ENCODE measurements at places on chromosomes 12 and 14.

DNA sequence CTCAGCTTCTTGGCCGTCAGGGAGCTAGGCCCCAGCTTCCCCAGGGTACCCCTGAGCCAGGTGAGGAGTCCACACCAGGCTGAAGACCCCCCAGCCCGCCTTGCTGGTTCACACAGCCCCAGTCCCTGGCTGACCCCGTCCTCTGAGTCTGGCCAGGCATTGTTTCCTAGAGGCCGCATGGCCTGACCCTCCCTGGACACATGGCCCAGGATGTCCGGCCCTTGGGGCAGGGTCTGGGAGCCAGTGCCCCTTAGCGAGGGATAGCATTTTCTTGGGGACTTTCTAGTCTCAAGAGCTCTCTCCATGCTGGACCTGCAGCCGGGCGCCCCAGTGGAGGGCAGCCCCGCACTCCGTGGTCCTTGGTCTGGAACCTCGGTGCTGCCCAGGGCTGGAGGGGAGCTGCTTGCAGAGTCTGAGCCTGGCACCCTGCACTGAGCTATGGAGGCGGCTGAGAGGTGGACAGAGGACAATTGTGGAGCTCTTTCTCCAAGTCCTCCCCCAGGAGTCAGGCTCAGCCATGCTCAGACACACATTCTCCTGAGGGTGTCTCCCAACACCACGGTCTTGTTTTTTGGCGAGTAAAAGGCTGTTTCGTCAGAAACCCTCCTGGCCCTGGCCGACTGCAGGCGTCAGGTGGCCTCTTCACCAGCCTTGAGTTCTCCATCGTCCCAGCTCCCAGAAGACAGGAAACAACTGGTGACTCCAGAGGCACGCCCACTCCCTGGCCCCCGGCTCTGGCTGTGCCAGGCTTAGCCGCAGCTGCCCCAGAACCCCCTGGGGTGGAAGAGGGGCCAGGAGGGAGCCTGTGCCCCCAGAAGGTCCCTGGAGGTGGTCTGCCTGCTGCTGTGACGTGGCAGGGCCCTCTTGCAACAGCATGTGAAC lies 17.6 kb upstream of the CRIP2 start:
- no peak overlapping the region for H3K27ac ChIP-seq
- H3K4me1 ChIP-seq: no peaks in the 10 kb centered on the region
- peaks cover 10% of the 10 kb centered on the region for H3K36me3 ChIP-seq
- H3K4me3 ChIP-seq: no peak overlapping the region

- peaks cover 2% of the 10 kb centered on the region for H3K27me3 ChIP-seq
- DNase-seq: no peak
- H3K4me1 ChIP-seq: no peaks in the 10 kb centered on the region
- peaks cover 2% of the 10 kb centered on the region for H3K36me3 ChIP-seq
- H3K27ac ChIP-seq: no peak overlapping the region
- H3K4me3 ChIP-seq: no peak overlapping the region
Measured at GRCh38 chr12:28180786-28181185, 9.5 kb upstream of the CCDC91 start.

DNA sequence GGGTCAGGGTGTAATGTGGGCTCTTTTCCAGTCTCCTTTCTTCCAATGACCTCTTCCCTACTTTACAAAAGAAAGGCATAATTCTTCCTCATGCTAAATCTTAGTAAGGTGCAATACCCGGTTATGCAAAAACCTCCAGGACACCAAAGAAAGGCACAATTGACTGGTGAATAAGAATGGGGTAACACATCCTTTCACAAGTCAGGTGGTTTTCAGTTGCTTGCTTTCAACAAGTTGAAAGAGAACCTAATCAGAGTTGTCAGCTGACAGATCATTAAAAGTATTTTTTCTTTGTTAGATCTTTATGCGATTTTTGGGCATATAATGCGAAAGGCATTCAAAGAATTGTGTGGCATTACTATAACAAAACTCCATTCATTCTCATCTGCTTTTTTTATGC lies 1.3 kb upstream of the AEBP2 start:
- H3K27ac ChIP-seq: no peak overlapping the region
- H3K27me3 ChIP-seq: no peaks in the 10 kb centered on the region
- H3K4me1 ChIP-seq: peaks cover 48% of the 10 kb centered on the region

GRCh38 chr14:77375973-77376770 lies 722 bp downstream of the TMED8 start:
- peak overlapping the region; percentile 89 for H3K4me3 ChIP-seq
- peak; percentile 51 for DNase-seq
- H3K27me3 ChIP-seq: peaks cover 5% of the 10 kb centered on the region

GRCh38 chr14:52902971-52903619 lies 47.8 kb downstream of the FERMT2 start:
- no peaks in the 10 kb centered on the region for H3K4me1 ChIP-seq
- H3K27ac ChIP-seq: no peak overlapping the region
- DNase-seq: no peak
- no peak overlapping the region for H3K4me3 ChIP-seq
- peaks cover 3% of the 10 kb centered on the region for H3K27me3 ChIP-seq

- no peak overlapping the region for H3K27ac ChIP-seq
- H3K36me3 ChIP-seq: peaks cover 15% of the 10 kb centered on the region
- H3K4me1 ChIP-seq: peaks cover 23% of the 10 kb centered on the region
- DNase-seq: peak; percentile 67
- no peak overlapping the region for H3K4me3 ChIP-seq
Measured at GRCh38 chr12:57759360-57759980, 4.6 kb downstream of the MARCHF9 start.

DNA sequence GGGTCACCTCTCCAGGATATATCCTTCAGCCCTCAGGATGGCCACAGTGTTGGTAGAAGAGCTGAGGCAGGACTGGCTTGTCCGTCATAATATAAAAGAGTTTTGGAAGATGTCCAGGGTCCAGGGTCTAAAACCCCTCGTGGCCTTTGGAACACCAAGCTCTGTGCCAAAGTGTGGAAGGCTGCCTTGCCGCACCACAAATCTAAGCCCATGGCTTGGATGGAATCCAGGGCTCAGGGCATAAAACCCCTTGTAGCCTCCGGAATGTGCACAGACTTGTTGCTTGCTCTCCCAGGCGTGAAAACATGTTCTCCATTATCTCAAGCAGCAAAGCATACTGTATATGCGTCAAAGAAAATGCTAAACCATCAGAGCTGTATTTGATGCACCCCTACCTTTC lies 46.7 kb downstream of the TNFAIP2 start:
- H3K4me3 ChIP-seq: no peak overlapping the region
- H3K27me3 ChIP-seq: peaks cover 2% of the 10 kb centered on the region
- no peaks in the 10 kb centered on the region for H3K36me3 ChIP-seq

GRCh38 chr14:41662780-41663472 lies 56.2 kb downstream of the LRFN5 start:
- H3K36me3 ChIP-seq: no peaks in the 10 kb centered on the region
- no peak overlapping the region for H3K4me3 ChIP-seq
- H3K4me1 ChIP-seq: no peaks in the 10 kb centered on the region
- H3K27ac ChIP-seq: no peak overlapping the region

- H3K36me3 ChIP-seq: peaks cover 12% of the 10 kb centered on the region
- H3K4me3 ChIP-seq: no peak overlapping the region
- no peaks in the 10 kb centered on the region for H3K27me3 ChIP-seq
- peaks cover 5% of the 10 kb centered on the region for H3K4me1 ChIP-seq
Measured at GRCh38 chr14:90393966-90394365, 2.9 kb upstream of the CALM1 start.

DNA sequence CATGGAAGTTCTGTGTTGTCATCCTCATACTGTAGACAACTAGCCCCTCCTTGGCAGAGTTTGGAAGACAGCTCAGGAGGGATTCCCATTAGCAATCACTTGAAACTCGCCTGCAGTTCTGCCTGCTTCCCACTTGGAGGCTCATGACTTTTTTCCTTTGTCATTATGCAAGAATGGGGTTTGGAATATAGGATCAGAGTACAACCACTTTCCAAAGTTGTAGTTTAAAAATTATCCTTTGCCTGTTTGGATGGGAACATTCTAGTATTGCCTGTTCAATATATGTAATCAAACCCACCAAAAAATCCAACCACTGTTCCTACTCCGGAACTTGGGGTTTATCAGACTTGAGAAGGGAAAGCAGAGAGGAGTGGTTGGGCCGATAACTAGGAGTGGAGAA lies 2.1 kb upstream of the GPD1 start:
- no peak overlapping the region for H3K27ac ChIP-seq
- no peak for DNase-seq
- peaks cover 39% of the 10 kb centered on the region for H3K36me3 ChIP-seq

GRCh38 chr12:26090836-26091510 lies 33.9 kb downstream of the BHLHE41 start:
- peaks cover 6% of the 10 kb centered on the region for H3K27me3 ChIP-seq
- DNase-seq: no peak
- H3K4me3 ChIP-seq: no peak overlapping the region
- H3K4me1 ChIP-seq: peaks cover under 1% of the 10 kb centered on the region
- H3K36me3 ChIP-seq: no peaks in the 10 kb centered on the region
